Airway epithelial cell (primary cell): ENCODE measurements at places on chromosomes 4 and X. TPM values are rescaled to one million over a fixed set of nuclear protein-coding genes. Genes with fewer than 3 reads are reported as not detected.

EXOC1L gene
- total RNA-seq, result not detected in 2 replicates

SPANXN4 gene
- total RNA-seq, result not detected in 2 replicates

TEX13B gene
- not detected in 2 replicates for total RNA-seq

TBC1D8B gene
- total RNA-seq, result 4.7 and 4.8 TPM in 2 replicates

SPACA5 gene
- not detected in 2 replicates for total RNA-seq

ASMT gene
- not detected in 2 replicates for total RNA-seq

SCML2 gene
- 0.21 and 0.42 TPM in 2 replicates for total RNA-seq

DIAPH2 gene
- total RNA-seq, result 7.0 and 10.2 TPM in 2 replicates

EDA2R gene
- 0.60 and 1.7 TPM in 2 replicates for total RNA-seq

TMPRSS11E gene
- 10.4 and 18.1 TPM in 2 replicates for total RNA-seq

ITGB1BP2 gene
- 0.37 and 0.78 TPM in 2 replicates for total RNA-seq

NAP1L3 gene
- 0.19 TPM in 1 of 2 replicates, not detected in the other for total RNA-seq

PITX2 gene
- not detected in 2 replicates for total RNA-seq

SLC4A4 gene
- 0.14 TPM in 2 replicates for total RNA-seq

FHIP1A gene
- 13.1 and 18.4 TPM in 2 replicates for total RNA-seq

SULT1B1 gene
- 0.05 and 0.28 TPM in 2 replicates for total RNA-seq

TENM3 gene
- total RNA-seq, result 7.7 and 10.6 TPM in 2 replicates

PRRG3 gene
- total RNA-seq, result not detected in 2 replicates

SSX4B gene
- total RNA-seq, result not detected in 2 replicates

MAGEA4 gene
- not detected in 2 replicates for total RNA-seq

FRMPD3 gene
- under 0.01 TPM in 1 of 2 replicates, not detected in the other for total RNA-seq

C4orf51 gene
- total RNA-seq, result not detected in 2 replicates

AKAP14 gene
- not detected in 2 replicates for total RNA-seq

SPINK2 gene
- not detected in 2 replicates for total RNA-seq

CTSO gene
- 1.8 and 2.9 TPM in 2 replicates for total RNA-seq

AWAT2 gene
- not detected in 2 replicates for total RNA-seq

ZRSR2 gene
- total RNA-seq, result 5.2 and 6.1 TPM in 2 replicates

DAPP1 gene
- 27.7 and 29.6 TPM in 2 replicates for total RNA-seq

RBM10 gene
- total RNA-seq, result 33.4 and 41.7 TPM in 2 replicates

EGFL6 gene
- total RNA-seq, result 0.14 and 0.28 TPM in 2 replicates

SLBP gene
- total RNA-seq, result 85.1 and 94.5 TPM in 2 replicates

PROM1 gene
- total RNA-seq, result under 0.01 TPM in 1 of 2 replicates, not detected in the other

NCAPG gene
- total RNA-seq, result 27.1 and 30.4 TPM in 2 replicates

YTHDC1 gene
- 34.4 and 39.7 TPM in 2 replicates for total RNA-seq
